ENCODE measurements at places on chromosomes 3 and 15. TPM values are rescaled to one million over a fixed set of nuclear protein-coding genes. Genes with fewer than 3 reads are reported as not detected.

Gene PLCB2
- polyA plus RNA-seq, result 23.0 TPM

Gene TTC14
- 26.7 TPM for polyA plus RNA-seq

Gene PIK3CA
- 11.4 TPM for polyA plus RNA-seq

Gene FETUB
- not detected for polyA plus RNA-seq

Gene ZNF660
- polyA plus RNA-seq, result not detected

Gene BCL2A1
- 19.6 TPM for polyA plus RNA-seq

- no peak for DNase-seq
Observed at GRCh38 chr3:128397484-128397883, 69.2 kb downstream of the DNAJB8 start.

DNA sequence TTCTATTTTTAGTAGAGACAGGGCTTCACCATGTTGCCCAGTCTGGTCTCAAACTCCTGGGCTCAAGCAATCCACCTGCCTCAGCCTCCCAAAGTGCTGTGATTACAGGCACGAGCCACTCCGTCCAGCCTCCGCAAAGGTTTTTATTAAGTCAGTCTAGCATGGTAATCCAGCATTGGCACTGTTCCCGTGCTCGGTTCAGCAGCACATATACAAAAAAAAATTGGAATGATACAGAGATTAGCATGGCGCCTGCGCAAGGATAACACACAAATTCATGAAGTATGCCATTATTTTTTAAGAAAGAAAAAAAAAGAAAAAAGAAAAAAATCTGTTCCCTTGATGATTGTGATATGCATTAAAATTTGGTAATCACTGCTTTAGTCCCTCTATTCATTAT lies 8.5 kb downstream of the CKMT1A start:
- DNase-seq, result no peak

DNA sequence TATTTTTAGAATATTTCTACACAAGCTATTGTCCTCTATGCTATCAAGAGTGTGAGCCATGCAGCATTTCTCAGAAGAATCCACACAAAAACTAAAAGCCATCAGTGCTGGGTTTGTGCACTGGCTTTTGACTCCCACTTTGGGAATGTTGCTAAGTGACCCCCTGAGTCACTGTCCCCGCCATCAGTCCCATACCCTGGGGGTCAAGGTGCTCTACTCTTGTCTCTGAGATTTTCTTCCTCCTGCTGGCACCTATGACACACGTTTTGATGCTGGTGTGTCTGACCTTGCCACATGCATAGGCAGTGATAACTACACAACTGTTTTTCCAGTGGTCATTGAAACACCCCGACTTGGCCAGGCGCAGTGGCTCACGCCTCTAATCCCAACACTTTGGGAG lies 19.8 kb downstream of the CMTM7 start:
- DNase-seq, result no peak

DNA sequence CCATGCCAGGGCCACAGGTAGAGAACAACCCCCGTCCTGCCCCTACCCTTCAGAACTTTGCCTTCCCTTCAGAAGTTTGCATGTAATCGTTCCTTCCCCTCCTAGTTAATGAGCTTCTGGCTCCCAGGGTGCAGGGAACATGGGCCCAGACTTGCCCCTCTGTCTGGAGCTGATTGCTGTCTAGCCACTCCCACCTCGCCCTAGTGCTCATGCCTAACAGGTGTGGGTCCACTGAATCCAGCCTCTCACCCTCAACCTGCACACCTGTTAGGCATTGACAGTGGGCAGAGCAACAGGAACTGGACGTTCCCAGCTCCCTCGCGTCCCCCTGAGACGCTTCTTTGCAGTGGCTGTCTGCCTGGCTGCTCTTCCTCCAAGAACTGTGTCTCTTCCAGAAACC lies 40.3 kb downstream of the WNT5A start:
- no peak for DNase-seq

DNA sequence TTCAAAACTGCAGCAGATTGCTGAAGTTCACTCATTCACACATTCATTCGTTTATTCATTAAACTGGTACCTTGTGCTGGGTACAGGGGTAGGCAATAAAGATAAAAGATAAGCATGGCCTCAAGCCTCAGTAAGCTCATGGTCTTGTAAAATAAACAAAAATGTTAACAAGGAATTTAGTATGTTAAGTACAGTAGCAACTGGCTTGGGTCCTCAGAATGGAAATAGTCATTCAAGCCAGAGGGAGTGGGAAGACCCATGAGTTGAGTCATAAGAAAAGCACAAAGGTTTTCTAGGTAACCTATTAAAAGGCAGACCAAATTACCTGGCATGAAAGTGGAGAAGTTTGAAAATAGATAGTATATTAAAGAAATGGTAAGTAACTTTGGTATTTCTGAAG lies 163.3 kb downstream of the CDIN1 start:
- DNase-seq, result no peak

Measured in naive thymus-derived CD8-positive, alpha-beta T cell (primary cell).